ENCODE measurements at places on chromosomes 4 and X. TPM values are rescaled to one million over a fixed set of nuclear protein-coding genes. Genes with fewer than 3 reads are reported as not detected.

Gene PRDM8
- 3.6 TPM for total RNA-seq

Gene GC
- total RNA-seq: not detected

Gene LRP2BP
- 1.5 TPM for total RNA-seq

Gene ANOS1
- 3.8 TPM for total RNA-seq

Gene PNMA5
- not detected for total RNA-seq

Gene F11
- not detected for total RNA-seq

Gene NR3C2
- total RNA-seq: 10.5 TPM

Gene RASL11B
- 4.0 TPM for total RNA-seq

Gene APOOL
- total RNA-seq: 16.9 TPM

Gene PHOX2B
- total RNA-seq: not detected

Gene PRRG3
- 0.13 TPM for total RNA-seq

Gene HSFX3
- total RNA-seq: not detected

Gene TEX13D
- not detected for total RNA-seq

Gene TDO2
- 0.23 TPM for total RNA-seq

Gene BBS12
- 3.3 TPM for total RNA-seq

Gene GPC3
- 18.6 TPM for total RNA-seq

Gene NUP62CL
- total RNA-seq: 1.3 TPM

Gene CCDC149
- 6.2 TPM for total RNA-seq

Gene MAGEA4
- not detected for total RNA-seq

Gene SCRG1
- total RNA-seq: not detected

Gene ADH1B
- total RNA-seq: 290 TPM

Gene DCAF8L1
- not detected for total RNA-seq

Gene KCNE5
- 0.36 TPM for total RNA-seq

Gene TXK
- total RNA-seq: 3.3 TPM

Gene CT45A1
- not detected for total RNA-seq

Gene HPSE
- 8.3 TPM for total RNA-seq
